Astrocyte of the cerebellum (primary cell): ENCODE measurements at places on chromosomes 16 and 17.

DNA sequence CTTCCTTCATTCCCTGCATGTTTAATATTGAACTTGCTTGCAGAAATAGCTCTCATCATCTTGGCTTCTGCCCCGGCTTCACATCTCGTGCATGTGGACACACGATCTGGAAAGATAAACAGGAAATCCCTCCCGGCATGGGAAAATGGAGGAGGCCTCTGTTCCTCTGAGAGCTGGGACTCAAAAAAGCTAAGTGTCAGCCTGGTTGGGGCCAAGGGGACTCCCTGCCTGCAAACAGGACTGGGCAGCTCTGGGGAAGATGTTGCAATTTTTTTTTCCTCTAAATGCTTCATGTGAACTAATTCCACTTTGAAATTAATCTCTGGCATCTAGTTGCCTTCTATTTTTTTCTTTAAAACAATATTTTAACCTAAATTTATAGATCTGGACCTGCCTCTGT is 24.8 kb downstream of the ITPRIPL2 start:
- DNase-seq = no peak

DNA sequence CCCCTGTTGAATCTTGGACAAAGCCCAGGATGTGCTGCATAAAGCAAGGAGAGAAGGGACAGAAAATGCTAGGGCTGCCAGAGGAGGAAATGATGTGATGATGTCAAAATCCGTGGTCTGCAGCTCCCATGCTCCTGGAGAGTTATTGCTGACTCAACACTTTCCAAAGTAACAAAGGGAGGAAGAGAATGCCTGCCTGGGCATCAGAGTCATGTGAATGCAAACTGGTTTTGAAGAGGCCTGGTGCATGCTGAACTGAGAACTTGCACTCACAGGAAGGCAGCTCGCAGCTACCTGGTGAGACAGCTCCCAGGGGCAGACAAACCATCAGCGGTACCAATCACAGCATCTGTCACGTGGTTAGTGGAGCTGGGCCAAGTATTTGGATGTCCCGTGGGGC is 2.8 kb downstream of the MARVELD3 start:
- DNase-seq = peak; percentile 81

- DNase-seq = peak; percentile 66
These were observed 7.4 kb downstream of the KDM6B start for GRCh38 chr17:7841396-7841914.

DNA sequence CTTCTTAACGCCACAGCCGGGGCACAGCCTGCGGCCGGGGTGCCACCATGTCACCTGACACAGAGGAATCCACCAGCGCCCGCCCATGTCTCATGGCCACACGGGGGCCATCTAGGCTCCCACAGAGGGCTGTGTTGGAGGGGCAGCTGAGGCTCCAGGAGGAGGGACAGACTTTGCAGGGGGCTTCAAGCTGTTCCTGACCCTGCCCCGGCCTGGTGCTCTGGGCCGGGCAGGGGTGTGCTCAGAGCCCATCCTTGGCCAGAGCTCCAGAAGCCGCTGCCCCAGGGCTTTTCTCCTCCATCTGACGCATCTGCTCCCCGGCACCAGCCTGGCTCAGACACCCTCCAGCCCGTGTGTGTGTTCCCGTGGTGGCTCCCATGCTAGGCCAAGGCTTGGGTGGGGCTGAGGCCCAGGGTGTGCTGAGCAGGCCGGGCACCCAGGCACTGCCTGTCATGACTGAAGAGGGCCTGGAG is 7.8 kb upstream of the SLC38A10 start:
- DNase-seq = no peak

DNA sequence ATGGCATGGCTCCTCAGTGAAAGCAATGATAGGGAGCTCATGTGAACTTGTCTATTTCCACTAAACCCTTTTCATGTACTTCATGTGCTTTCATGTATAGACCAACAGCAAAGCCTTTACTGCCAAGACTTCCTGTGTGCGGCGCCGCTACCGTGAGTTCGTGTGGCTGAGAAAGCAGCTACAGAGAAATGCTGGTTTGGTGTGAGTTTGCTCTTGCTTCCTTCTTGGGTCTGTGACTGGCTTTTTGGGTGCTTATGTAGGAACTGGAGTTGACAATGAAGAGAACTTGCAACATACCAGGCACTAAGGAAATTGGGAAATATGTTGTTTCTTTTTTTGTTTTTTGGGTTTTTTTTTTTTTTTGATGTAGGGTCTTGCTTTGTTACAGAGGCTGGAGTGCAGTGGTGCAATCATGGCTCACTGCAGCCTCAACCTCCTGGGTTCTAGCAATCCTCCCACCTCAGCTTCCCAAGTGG is 5.7 kb downstream of the SNX11 start:
- DNase-seq = no peak

DNA sequence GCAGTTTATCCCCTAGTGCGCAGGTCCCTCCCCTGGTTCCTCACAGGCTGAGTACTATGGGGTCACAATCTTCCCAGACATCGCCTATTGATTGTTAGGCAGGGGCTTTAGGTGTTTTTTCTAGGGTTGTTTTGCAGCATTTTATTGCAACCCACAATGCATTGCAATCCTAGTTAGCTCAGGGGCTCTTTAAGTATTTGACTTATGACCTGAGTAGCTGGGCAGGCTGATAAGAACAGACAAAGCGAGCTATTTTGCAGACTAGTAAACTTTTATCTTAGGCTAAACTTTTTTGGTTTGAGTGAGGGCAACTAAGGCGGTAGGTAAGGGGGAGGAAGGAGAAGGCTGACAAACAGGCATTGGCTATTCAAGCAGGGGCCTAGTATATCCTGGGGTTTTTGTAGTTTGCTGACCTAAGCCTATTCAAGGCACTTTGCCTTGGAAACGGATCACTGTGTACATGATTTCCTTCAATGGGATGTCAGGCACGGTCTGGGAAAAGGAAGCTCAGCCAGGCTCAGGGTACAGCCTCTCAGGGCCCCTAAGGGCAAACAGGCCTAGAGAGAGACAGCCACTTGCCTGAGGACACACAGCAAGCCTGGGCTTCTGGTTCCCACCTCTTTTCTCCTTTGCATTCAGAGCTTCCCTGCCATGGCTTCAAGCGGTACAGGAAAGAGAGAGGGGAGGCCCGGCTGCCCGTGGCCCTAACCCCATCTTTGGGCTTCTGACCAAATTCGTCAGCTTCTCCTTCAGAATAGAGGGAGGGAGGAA is 6.4 kb downstream of the DRC7 start:
- no peak for DNase-seq

DNA sequence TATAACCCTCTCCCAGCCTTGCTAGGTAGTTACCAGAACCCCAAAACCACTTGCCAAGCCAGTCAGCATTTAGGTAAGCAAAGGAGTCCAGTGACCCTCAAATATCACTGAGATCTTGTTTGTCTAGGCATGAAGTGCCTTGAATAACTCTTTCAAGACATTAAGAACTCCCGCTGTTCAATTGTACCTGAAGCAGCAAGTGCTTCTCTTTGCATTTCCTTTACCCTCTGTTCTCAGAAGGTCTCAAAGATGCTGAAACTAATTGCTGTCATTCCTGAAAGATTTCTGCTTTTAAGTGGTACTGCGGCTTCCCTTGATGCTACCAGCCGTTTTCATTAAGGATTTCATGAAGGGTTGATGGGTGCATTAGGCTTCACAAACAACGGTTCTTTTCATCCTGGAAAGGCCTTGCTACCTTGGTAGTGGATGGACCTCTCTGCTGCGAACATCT is 142.7 kb downstream of the PITPNC1 start:
- no peak for DNase-seq

DNA sequence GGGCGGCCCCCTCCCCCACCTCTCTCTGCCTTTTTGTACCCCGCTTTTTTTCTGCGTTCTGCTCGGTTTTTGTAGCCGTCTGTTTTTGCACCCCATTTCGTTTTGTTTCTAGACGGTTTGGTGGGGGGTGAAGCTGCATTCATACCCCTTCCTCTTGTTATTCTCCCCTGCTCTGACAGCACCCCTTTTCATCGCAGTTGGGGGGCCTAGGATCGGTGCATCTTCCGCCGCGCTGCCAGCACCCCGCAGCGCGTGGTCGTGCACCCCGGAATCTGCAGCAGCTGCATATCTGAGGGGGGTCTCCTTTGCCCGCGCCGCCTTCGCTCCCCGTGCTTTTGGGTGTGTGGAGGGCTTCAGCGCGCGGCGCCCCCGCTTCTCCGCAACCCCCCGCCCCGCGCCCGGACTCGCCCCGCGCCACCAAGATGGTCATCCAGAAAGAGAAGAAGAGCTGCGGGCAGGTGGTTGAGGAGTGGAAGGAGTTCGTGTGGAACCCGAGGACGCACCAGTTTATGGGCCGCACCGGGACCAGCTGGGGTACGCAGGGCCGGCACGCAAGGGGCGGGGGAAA is 455 bp downstream of the ATP1B2 start:
- DNase-seq = no peak

GRCh38 chr16:80725566-80726162 is 78.7 kb downstream of the CDYL2 start:
- no peak for DNase-seq

DNA sequence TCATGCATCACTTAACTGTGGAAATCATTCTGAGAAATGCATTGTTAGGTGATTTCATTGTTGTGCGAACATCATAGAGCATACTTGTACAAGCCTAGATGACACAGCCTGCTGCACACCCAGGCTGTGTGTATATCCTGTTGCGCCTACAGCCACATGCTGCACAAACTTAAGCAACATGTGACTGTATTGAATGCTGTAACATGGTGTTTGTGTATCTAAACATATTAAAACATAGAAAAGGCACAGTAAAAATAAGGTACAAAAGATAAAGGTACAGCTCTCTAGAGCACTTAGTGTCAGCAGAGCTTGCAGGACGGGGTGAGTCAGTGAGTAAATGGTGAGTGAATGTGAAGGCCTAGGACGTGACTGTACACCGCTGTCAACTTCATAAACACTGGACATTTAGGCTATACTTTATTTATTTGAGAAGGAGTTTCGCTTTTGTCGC is 11.9 kb downstream of the FOXK2 start:
- no peak for DNase-seq

DNA sequence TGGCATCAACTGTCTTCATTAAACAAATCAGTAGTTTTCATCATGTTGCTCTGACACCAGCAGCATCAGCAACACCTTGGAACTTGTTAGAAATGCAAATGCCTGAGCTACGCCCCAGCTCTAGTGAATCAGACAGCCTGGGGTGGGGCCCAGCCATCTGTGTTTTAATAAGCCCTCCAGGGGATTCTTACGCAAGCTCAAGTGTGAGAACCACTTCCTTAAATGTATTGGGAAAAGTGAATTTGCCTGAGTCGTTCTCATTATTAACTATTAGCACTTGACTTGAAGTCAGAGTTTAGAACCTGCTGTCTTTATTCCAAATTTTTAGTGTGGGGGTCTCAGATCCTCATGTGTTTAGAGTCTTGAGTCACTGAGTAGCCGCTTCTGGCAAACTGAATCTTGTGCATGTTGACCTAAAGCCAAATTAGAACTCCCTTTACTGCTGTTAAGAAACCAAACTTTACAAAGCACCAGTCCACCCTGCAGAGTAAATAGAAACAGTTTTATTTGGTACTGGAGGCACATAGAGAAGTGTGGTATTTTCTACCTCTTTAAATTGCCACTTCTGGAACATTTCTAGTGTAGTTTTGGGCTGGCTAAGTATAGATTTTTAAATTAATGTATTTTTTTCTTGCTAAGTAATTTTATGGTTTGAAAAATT is 137.4 kb upstream of the COX10 start:
- DNase-seq = peak; percentile 18

DNA sequence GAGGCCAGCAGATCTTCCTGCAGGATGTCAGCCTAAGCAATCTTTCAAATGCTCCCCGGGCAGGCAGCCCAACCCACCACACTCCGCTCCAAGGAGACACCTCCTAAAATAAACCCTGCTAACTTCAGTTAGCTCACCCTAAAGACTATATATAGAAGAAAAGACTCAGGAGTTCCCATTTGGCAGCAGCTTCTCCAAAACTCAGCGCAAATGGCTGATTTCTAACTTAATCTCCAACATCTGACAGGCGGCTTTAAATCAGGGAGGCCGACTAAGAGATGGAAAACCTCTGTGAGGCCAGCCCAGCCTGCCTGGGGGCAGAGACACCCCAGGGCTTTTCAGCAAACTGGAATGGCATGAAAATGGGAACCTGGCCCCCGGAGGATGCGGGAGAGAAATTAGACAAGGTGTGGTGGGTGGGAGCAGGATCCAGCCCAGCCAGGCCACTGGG is 91.6 kb downstream of the XYLT1 start:
- no peak for DNase-seq

GRCh38 chr16:74926805-74927204 is 58.1 kb downstream of the WDR59 start:
- no peak for DNase-seq

- no peak for DNase-seq
These were observed 13.8 kb downstream of the IGSF6 start for GRCh38 chr16:21638573-21638975.

DNA sequence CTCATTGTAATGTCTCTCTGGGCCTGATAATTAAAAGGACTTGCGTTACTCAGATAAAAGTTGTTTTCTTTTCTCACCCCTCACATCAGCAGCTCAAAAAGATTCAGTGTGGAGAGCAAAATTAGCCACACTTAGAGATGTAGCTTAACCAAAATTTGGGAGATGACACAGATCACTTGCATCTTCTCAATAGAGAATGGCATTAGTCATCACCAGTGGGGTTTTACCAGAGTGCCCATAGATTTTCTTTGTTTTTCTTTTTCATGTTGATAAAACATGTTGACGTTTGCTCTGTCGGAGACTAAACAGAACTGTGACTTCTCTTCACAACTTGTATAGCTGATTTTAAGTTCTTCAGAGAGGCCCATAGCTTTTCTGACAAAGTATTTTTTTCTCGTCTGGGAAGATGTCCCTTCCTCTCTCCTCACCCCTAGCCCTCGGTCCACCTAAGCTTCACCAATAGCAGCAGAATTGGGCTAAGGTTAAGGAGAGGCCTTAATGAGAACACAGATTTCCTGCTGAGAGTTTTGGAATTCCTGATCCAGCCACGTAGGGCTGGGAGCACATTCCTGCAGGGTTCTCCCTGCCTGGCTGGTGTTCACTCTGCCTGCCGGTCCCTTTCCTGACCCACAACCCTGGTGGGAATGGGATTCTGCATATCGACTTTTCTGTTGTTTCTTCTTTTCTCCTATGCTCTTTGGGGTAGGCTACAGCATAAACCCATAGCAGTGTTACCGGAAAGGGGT is 92.6 kb downstream of the CACNG3 start:
- no peak for DNase-seq

- no peak for DNase-seq
These were observed 208.1 kb downstream of the CCDC182 start for GRCh38 chr17:57536789-57537523.
